Activated CD4-positive, alpha-beta T cell treated with anti-CD3 and anti-CD28 coated beads, Interleukin-2, amount 50 U/mL, for 1 hour (primary cell): ENCODE measurements at places on chromosomes 6 and 20.

DNA sequence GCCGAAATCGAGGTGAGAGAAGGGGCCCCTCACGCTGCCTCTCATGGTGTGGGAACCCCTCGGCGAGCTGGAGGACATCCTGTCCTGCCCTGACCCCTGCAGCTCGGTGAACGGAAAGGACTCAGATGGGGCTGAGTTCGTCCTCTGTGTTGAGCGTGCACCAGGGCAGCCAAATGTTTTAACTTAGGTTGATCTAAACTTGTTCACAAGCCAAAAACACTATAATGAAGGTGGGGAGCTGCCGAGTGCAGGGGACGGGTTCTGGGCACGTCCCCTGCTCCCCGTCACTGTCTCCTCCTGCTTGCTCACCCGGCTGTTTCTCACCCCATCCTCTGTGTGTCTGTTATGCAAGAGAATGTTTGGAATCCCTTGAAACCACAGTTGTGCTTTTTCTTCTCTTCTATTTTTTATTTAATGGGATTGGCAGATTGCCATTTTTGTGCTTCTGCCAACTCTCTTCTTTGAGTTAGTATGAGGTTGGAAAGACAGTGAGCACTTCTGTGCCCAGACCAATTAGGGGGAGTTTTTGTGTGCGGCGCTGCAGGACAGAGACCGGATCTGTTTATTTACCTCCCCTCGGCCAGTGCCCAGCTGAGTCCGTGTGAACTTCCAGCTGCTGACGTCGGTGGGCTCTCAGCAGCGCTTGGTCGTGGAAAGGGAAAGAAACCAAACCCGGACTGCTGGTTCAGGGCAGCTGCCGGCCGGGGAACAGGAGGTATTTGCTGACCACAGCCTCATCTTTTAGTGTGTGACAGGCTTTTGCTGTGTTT lies 158.1 kb downstream of the DTNBP1 start:
- DNase-seq = no peak

- no peak for DNase-seq
Measured at GRCh38 chr6:25178336-25179035, 100.7 kb upstream of the CARMIL1 start.

GRCh38 chr20:38870733-38871559 lies 55.3 kb upstream of the FAM83D start:
- peak; percentile 37 for DNase-seq

DNA sequence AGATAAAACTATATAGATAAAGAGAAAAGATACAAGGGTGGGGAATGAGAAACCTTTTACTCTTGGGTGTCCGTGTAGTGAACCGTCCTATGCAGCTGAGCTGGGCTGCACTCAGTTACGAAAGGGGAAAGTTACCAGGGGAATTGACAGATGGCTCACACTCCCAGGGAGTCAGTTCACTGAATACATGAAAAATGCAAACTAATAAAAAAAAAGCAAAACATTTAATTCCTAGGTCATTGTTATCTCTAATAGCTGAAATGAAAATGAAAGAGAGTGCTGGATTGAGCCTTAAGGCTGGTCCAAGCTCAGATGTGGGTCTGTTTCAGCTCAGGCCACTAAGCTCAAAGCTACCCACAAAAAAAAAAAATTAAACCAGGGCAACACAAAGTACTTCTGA lies 138.0 kb downstream of the THBS2 start:
- DNase-seq = no peak
